ENCODE measurements at places on chromosomes 1 and 21.

- no peak for DNase-seq
Measured at GRCh38 chr1:168416220-168416619, 127.6 kb downstream of the XCL2 start.

- no peak for DNase-seq
Measured at GRCh38 chr21:44836666-44837471, 19.0 kb upstream of the SUMO3 start.

DNA sequence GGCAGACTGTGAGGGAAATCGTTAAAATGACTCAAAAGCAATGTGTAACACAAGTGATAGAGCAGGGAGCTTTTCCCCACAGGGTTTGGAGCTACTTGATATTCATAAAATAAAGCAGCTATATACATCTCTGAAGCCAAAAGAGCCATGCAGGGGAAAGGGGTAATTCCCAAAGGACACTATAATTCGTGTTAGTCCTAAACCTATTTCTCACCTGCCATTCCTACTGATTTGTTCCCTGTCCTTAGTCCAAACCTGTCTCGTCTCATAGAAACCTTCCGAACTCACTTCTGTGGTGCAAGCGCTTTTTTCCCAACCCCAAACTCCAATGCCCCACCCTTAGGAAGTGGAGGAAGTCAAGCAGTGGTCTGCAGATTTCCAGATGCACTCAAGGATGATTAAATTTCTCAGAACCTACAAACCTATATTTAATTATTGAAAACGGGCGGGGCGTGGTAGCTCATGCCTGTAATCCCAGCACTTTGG is 946 bp upstream of the HNRNPR start:
- DNase-seq, result no peak

DNA sequence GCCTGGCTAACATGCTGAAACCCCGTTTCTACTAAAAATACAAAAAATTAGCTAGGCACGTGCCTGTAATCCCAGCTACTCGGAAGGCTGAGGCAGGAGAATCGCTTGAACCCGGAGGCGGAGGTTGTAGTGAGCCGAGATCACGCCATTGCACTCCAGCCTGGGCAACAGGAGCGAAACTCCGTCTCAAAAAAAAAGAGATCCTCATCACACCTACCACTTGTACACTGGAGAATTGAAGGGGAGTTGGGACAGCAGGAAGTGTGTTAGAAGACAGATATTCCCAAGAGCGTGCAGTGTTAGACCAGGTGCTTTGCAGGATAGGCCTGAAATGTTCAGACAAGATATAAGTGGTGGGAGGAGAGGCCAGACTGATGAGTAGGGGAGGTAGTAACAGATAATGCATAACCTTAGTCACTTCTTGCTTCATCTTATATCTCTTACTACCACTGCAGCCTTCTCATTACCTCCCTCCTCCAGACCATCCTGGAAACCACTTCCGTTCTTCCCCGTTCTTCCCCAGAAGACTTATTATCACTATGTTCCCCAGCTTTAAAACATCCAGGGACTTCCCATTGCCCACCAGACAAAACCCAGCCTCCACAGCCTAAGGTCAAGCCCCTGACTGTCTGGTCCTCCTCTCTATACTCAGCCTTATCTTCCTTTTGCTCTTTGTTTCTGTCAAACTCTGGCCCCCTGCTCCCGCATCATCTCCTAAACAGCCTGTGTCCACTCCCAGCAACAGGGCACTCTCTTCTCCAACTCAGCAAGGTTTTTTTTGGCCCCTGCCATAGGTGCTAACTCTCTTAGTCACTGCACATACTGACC is 21.3 kb downstream of the FAM20B start:
- no peak for DNase-seq

DNA sequence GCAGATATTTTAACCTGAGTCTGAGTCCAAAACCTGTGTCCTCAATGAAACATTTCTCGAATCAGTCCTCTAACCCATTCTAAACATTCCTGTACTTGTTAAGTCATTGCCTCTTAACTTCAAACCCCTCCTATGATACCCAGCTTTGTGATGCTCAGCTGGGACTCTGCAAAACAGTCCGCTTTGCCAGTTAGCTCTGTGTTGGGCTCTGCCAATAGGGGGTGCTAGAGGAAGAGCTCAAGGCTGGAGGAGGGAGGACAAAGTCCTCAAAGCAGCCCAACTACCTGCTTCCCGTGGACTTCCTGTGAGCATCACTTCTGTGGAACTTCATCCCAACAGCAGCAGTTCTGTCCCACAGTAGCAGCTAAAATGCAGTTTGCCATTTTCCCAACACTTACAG is 38.1 kb upstream of the SYT14 start:
- DNase-seq, result no peak
